ENCODE measurements at places on chromosomes 6 and 20.

DNA sequence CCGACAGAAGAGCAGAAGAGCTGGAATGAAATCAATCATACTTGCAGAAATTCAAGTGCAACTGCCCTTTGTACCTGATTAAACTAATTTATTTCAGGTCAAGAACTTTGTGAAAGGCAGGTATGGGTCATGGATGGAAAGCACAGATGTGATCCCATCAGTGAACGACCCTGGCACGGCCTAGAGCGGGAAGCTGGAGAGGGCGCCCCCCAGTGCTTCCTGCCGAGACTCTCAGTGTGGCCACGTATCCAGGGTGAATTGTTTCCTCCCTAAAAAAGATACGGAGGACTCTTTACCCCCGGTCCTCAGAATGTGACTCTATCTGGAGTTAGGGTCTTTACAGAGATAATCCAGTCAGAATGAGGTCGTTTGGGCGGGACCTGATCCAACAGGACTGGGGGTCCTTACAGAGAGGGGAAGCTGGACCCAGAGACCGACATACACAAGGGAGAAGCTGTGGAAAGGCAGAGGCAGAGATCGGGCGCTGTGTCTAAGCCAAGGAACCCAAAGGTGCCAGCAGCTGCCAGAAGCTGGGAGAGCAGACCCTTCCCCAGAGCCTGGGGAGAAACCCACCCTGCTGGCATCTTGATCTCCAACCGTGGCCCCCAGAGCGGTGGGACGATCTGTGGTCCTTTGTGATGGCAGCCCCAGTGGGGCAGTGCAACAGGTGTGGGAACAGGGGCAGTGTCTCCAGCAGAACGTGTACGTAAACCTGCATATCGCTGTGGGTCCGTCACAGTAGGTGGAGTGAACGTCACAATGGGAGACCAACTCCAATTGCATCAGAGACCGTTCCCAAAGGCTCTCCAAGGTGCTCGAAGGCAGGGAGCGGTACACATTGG lies 91.9 kb downstream of the TAF4 start:
- no peak for DNase-seq

DNA sequence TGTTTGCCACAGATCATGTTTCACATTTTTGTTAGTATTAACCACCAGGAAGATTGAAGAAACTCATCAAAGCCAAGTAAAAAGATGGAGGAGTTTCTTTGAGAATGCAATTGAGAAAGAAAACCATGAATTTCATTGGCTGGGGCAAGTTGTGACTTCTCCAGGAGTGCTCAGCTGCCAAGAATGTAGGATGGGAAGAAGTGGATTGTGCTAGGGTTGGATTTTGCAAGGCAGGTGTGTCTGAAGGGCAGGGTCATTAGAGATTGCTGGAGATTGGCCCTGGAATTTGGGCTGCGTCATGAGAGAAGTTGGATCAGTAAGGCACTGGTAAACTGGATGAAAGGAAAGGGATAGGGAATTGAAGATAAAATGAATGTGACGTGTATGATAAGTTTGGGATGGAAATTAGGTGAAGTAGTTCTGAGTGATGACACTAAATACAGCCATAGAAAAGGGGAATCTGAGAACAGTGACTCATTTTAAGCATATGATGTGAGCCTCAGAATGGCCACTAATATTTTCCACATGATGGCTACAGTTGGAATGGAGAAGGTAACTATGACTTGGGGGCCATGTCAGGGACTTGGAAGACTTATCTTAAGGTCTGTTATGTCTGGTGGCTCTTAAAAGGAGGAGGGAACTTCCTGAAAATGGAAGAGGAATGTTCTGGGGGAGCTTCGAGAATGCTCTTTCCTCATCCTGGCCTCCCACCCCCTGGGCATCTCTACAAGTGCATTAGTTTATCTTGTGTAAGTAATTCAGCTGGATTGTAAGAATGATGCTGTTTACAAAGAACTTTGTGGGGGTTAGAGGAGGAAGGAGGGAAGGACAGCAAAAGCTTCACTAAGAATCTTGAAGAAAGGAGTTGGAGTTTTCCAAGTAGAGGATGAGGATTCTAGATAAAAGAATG lies 27.8 kb upstream of the ERVFRD-1 start:
- DNase-seq, result no peak

DNA sequence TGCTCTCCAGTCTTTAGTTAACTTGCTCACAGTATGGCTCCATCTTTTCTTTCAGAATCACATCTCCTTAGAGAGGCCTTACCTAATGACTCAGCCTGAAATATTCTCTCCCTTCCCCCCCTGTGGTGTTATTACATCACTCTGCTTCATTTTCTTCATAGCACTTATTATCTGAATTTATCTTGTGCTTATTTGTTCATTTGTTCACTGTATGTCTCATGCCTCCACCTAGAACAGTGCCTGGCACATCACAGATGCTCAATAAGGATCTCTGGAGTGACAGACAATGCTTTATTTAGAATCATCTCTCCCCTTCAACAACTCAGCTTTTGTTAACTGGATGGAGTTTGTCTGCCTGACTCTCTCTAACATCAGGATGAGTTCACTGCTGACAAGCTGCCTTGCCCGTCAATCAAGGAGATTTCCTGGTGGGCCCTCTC lies 96.6 kb upstream of the MAN1A1 start:
- DNase-seq, result no peak

DNA sequence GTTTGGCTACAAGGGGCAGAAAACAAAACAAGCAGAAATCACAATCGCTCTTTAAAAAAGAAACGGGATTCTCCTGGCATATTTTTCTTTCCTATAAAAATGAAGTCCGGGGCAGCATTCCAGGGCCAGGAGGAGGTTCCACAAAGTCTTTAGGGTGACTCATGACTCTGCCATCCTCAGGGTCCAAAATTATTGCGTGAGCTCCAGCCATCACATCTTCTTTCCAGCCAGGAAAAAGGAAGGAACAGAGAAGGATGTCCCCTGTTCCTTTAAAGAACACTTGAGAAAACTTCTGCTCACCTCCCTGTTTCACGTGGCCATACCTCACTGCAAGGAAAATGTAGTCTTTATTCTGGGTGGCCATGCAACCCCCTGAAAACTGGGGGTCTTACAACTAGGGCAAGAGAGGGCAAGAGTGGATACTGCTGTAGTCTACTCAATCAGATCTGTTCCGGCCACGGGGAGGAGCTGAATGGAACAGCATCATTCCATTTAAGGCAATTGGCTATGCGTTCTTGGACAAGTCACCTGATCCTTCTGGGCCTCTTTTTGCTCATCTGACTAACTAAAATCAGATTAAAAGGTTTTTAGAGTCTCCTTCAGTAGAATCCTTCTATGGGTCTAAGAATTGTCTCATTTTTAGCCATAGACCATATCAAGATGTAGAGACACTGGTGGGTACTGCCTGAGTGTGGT lies 49.4 kb downstream of the CTCFL start:
- no peak for DNase-seq

DNA sequence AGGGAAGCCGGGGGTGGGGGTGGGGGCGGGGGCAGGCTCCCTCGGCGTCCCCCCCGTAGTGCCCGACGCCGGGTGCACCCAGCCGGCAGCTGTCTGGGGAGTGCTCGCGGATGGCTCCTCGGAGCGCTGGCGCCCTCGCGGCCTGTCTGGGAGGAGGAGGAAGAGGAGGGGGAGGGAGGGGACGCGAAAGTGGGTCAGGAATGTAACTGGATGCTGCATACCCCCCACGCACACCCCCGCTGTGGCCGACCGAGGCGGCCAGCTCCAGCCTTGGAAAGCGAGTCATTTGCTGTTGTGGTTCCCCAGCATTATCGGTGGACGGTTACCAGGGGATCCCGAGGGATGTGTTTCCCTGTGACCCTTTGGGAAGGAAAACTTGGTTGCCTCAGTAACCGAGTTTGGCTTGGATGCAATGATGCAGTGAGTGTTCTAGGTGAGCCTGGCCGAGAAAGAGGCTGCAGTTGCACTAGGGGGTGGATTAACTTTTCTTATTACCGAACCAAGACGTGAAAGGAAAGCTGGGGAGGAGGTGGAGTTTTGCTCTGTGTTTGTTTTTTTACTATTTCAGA lies 55.2 kb upstream of the RREB1 start:
- DNase-seq, result no peak

DNA sequence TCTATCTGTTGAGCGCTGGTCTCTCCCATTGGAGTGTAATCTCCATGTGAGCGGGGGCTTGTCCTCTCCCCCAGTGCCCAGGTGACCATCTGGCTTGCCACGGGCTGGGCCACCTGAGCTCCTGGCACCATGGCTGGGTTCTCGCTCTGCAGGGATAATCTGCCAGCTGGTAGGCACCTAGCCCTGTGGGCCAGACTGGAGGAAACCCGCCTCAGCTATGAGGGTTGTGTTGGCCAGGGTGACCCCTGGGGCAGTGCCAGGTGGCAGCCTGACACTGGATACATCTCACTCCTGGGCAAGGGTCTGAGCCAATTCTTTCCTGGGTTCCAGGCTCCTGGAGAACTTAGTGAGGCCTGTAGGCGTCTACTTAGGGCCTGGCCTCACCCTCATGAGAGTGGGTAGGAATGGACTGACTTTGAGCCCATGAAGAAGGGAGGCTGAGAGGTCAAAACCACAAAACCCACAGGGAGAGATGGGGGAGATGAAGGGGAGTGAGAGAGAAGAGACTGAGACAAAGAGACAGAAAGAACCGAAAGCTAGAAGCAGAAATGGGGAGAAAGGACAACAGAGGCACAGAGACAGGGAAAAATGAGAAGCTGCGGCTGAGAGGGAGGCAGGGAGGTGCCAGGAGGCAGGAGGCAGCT lies 5.8 kb upstream of the SLC52A3 start:
- DNase-seq, result no peak

DNA sequence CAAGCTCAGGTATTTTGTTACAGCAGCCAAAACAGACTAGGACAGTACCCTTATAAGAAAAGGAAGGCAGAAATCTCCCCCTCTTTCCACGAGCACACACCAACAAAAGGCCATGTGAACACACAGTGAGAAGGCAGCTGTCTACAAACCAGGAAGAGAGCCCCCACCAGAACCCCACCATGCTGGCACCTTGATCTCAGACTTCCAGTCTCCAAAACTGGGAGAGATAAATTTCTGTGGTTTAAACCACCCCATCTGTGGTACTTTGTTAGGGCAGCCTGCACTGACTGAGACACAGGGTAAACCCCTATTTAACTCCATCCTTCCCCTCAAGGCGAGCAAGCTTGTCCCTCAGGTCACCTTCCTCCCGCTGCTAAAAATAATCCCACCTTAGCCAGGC lies 475.8 kb upstream of the JARID2 start:
- DNase-seq, result no peak

GRCh38 chr6:113909224-113909856 lies 52.2 kb downstream of the MARCKS start:
- DNase-seq, result no peak

GRCh38 chr20:40359131-40359912 lies 329.7 kb downstream of the MAFB start:
- DNase-seq, result no peak

DNA sequence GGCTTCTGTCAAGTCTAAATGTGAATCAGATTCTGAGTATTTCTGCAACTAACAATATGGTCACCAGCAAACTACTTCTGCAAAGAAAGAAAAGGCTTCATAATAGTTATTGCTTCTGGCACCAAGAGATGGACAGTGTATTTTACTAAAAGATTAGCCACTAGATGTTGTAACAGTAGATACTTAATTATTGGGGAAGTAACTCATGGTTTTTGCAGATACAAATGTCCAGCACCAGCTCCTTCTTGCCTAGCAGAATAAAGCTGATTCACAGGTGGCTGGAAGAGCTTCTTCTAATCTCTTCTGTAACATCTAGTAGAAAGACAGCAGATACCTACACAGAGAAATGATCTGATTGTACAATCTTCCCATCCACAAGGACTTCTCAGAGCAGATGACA lies 21.2 kb downstream of the ATXN1 start:
- no peak for DNase-seq

DNA sequence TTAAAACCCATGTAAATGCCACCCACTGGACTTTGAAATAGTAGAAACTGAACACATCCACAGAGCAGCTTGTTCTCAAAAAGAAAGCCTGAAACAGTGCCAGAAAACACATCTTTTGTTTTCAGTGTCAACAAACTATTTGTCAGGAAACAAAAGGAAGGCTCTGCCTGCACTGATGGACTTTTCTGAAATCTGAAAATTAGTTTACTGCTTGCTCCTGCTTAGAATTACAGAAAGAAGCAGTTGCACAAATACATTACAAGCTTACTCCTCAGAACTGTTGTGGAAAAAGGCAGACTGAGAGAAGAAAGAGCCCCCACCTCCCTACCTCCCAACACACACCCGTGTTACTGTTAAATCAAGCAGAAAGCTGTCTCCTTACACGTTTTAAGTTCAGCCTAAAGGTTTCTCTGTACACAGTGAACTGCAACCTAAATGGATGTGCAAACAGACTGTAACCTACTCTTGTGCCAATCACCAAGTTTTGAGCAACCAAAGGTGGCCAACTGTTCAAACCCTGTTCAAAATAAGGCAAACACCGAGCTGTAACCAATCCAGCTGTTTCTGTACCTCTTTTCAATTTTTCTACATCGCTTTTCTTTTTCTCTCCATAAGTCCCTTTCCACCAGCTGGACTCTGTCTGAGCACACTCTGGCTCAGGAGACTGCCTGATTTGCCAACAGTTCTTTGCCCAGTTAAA lies 43.7 kb downstream of the FRK start:
- no peak for DNase-seq

GRCh38 chr6:98323605-98324004 lies 510.8 kb upstream of the POU3F2 start:
- DNase-seq, result no peak

DNA sequence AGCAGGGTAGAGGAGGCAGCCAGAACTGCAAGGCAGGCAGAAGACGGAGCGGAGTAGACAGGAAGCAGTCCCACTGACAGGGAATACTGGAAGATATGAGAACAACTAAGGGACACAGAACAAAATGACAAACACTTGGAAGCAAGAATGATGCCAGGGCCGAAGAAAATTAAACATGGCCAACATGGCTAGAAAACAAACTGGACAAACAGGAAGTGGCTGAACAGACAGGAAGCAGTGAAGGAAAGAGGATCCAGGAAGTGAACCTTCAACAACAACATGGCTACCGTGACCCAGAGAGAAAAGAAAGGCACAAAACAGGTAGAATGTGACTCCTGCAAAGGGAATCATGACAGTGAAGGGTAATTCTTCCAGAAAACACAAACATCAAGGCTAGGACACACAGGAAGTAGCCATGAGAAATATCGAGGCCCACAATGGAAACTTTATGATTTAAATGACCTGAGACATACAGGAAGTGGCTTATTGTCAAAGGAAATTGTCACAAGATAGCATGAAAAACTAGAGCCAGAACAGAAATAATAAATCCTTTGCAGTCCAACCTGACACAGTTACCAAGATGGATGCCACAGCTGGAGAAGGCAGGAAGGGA lies 9.1 kb downstream of the COL11A2 start:
- DNase-seq, result no peak

DNA sequence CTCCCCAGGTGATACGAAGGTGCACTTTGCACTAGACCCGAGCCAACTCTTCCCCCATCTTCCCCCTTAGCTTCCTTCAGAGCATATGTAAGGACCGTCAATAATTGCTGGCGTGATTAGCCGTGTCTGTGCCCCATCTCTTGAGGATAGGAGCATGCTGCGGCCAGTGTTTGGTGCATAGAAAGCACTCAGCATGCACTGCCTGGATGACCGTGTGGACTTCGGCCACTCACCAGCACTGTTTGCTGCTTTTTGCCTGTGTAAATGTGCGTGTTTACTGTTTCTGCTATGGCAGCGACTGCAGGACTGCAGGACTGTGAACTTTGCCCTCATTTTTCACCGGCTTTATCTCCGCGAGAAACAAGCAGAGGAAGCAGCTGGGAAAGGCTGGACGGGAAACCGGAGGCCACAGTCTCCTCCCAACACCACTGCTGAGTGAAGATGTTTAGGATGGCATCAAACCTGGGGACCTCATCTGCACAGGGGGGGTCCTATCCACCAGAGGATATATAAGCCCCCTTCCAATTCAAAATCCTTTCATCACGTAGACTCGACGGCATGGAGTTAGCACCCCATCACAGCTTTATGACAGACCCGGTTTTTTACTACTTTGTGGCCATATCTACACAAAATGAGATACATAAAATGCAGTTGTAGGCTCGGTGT lies 150.6 kb upstream of the AFDN start:
- no peak for DNase-seq

Data from activated CD8-positive, alpha-beta memory T cell treated with anti-CD3 and anti-CD28 coated beads, Interleukin-2, amount 50 U/mL, for 48 hours (primary cell).